ENCODE measurements at places on chromosomes 3 and 15.

- no peak for DNase-seq
Observed at GRCh38 chr3:143881095-143881494, 32.8 kb upstream of the SLC9A9 start.

GRCh38 chr15:58934521-58934920, 1.0 kb upstream of the SLTM start:
- DNase-seq: no peak

DNA sequence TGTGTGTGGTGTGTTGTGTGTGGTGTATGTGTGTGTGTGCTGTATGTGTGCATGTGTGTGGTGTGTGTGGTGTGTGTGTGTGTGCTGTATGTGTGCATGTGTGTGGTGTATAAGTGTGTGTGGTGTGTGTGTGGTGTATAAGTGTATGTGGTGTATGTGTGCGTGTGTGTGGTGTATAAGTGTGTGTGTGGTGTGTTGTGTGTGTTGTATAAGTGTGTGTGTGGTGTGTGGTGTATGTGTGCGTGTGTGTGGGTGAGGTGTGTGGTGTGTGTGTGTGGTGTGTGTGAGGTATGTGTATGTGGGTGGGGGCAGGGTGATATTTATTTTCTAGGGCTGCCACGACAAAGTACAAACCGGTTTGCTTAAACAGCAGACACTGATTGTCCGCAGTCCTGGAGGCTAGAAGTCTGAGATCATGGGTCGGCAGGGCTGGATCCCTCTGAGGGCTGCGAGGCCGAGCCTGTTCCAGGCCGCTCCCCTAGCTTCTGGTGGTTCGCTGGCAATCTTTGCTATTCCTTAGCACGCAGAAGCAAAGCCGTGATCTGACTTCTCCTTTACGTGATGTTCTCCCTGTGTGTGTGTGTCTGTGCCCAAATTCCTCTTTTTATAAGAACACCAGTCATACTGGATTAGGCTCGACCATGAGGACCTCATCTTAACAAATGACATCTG, 160.2 kb downstream of the XXYLT1 start:
- no peak for DNase-seq

DNA sequence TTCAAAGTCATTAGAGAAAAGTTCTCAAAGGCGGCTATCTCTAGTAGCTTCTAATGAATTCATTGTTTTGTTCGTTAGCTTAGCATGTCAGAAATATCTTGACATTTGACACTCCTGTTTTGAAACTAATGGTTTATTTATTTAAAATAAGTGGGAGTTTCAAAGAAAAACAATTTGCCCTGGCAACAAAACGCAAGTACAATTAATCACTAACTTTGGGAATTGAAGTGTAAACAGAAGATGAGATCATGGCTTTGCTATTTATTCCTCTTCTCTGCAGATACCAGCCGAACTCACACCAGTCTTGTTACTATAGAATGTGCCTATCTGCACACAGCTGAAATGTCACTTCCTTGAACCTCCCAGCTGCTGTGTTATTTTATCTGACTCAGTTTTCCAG, 27.5 kb downstream of the MASP1 start:
- DNase-seq: no peak

DNA sequence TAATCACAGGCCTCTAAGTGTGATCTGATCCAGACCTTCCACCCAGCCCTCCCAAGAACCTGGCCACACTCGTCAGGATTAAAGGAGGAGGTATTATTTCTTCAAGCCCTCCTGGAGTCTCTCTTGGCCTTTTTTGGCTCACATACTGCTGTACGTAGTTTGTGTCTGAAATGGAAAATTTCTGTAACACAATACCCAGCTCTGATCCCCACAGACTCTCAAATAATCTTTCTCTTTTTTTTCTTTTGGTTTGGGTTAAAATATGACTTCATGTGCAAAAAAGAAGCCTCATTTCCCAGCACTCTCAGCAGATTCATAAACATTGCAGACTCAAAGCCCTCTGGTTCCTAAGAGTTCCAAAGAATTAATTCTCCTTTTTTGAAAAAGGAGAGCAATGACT, 96.5 kb upstream of the PHLDB2 start:
- no peak for DNase-seq

DNA sequence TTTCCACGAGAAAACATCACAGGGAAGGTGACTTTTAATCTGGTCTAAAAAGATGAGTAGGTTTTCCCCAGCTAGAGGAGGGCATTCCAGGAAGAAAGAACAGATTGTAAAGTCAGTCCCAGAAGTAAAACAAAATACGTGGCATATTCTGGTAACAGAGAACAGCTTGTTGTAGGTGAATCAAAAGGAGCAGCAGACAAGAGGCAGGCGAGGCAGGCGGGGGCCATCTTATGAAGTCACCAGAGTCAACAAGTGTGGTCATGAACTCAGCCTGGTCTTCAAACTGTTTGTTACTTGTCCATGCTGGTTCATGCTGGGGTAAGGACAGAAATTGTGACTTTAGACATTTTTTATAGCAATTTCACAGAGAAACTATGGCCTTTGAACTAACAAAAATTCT, 4.0 kb upstream of the POPDC2 start:
- no peak for DNase-seq

DNA sequence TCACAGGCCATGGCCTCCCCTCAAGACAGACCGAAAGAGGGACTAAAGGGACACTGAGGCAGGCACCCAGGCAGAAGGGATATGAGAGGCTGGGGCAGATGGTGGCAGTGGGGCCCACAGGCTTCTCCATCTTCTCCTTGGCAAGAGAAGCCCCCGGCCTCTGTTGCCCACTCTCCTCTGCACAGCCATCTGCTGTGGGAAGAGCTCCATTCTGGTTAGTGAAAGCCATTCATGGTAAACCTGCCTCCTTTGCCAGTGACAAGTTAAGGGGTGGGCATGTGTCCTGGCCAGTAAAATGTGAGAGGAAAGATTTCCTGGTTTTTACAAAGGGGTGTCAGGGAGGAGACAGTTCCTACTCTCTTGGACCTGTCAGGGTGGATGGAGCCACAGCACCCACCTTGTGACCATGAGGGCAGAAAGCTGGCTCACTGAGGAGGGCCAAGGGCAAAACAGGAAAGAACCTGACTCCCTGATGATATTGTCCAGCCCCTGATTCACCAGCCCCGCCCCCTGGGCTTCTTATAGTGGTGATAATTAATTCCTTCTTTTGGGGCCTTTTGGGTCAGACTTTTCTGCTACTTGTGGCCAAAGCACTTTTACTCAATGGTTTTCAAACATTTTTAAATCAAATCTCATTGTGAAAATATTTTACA, 130.4 kb upstream of the SMAD3 start:
- DNase-seq: no peak

Measured in CD4-positive, alpha-beta T cell (primary cell).